ENCODE measurements at places on chromosomes 13 and 19. TPM values are rescaled to one million over a fixed set of nuclear protein-coding genes. Genes with fewer than 3 reads are reported as not detected.

The LPAR6 gene
- total RNA-seq: 6.5 TPM

The SPATA13 gene
- 11.6 TPM for total RNA-seq

The ZNF230 gene
- 4.5 TPM for total RNA-seq

The CACNG8 gene
- total RNA-seq: 1.5 TPM

The ZNF285 gene
- total RNA-seq: 3.4 TPM

The KLK1 gene
- total RNA-seq: not detected

The NR2F6 gene
- 35.5 TPM for total RNA-seq

The CEACAM3 gene
- total RNA-seq: not detected

The CCL25 gene
- total RNA-seq: not detected

The TBC1D4 gene
- total RNA-seq: 36.6 TPM

The PALM gene
- 3.8 TPM for total RNA-seq

The FCAR gene
- total RNA-seq: not detected

The C1QTNF9B gene
- total RNA-seq: not detected

The FLT1 gene
- 0.77 TPM for total RNA-seq

All from regular cardiac myocyte (primary cell).